Endothelial cell of coronary artery (primary cell): ENCODE measurements at places on chromosomes 6 and 20. TPM values are rescaled to one million over a fixed set of nuclear protein-coding genes. Genes with fewer than 3 reads are reported as not detected.

Gene RPS6KA2
- total RNA-seq = 99.9 and 147 TPM in 2 replicates

Gene TRERF1
- under 0.01 and 0.56 TPM in 2 replicates for total RNA-seq

Gene CDYL
- 26.9 and 30.4 TPM in 2 replicates for total RNA-seq

Gene SLC16A10
- not detected in 2 replicates for total RNA-seq

Gene MUC21
- total RNA-seq = not detected in 2 replicates

Gene HTR1E
- not detected in 2 replicates for total RNA-seq

Gene BFSP1
- total RNA-seq = 2.8 and 3.2 TPM in 2 replicates

Gene PRR18
- not detected in 2 replicates for total RNA-seq

Gene SLC22A1
- 0.19 TPM in 1 of 2 replicates, not detected in the other for total RNA-seq

Gene RUNX2
- total RNA-seq = 0.09 TPM in 1 of 2 replicates, not detected in the other

Gene PNLDC1
- total RNA-seq = 0.09 TPM in 1 of 2 replicates, not detected in the other

Gene XKR7
- not detected in 2 replicates for total RNA-seq

Gene ERVFRD-1
- total RNA-seq = not detected in 2 replicates

Gene NOTCH4
- 50.7 and 60.4 TPM in 2 replicates for total RNA-seq
